ENCODE measurements at places on chromosomes 2 and 18.

GRCh38 chr2:178484245-178485041 lies 4.2 kb downstream of the PLEKHA3 start:
- no peak for DNase-seq

DNA sequence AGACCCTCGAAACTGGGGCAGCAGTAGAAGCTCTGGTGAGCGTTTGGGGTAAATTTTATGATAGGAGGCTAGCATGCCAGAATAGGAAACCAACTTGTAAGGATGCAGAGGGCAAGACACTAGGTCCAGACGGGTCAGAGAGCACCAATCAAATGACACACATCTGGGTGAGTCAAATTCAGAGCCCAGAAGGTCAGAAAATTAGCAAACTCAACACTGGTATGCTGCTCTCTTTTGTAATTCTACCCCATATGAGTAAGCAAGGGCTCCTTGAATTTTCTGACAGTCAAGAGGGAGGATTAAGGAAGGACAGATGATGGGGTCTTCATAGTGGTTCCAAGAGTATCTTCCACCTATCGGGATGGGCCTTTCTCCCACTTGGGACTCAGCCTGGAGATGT lies 209.8 kb downstream of the BCL2 start:
- DNase-seq = no peak

GRCh38 chr2:148922776-148923475 lies 47.9 kb downstream of the KIF5C start:
- DNase-seq = no peak

- no peak for DNase-seq
Measured at GRCh38 chr2:62185475-62186155, 10.3 kb upstream of the B3GNT2 start.

GRCh38 chr2:80019571-80020460 lies 284.7 kb downstream of the LRRTM1 start:
- no peak for DNase-seq

DNA sequence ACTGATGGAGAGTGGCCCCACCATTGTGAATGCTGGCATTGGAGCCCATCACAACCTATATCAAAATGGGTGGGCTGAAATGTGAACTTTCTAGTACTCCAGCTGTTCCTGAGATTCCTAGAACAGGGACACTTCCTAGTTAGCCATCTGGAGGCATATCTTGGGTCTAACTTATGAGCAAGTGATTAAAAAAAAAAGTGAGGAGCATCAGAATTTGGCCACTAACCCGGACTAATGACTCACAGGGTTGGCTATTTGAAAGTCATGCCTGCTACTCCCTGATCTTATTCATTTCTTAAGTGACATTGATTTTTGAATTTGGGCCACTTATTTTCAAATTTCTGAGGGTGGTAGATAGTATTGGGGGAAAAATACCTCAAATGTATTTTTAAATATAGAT lies 216.6 kb downstream of the HRH4 start:
- no peak for DNase-seq

- no peak for DNase-seq
Measured at GRCh38 chr18:27825689-27826088, 351.2 kb downstream of the CDH2 start.

- DNase-seq = no peak
Measured at GRCh38 chr2:165161510-165161909, 42.3 kb downstream of the SCN3A start.

GRCh38 chr2:177239932-177240630 lies 24.4 kb downstream of the NFE2L2 start:
- DNase-seq = no peak

DNA sequence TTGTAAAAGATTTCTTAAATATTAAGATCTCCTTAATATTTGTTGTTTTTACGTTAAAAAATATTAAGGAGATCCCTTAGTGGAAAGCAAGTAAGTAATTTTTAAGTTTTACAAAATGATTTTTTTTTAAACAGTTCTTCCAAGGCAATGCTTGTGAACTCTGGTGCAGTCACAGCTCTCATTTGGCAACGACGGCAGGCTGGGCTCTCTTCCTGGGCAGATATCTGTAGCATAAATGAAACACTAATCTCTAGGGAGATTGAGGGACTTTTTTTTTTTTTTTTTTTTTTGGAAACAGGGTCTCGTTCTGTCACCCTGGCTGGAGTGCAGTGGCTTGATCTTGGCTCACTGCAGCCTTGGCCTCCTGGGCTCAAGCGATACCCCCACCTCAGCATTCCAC lies 38.5 kb downstream of the GORASP2 start:
- no peak for DNase-seq

DNA sequence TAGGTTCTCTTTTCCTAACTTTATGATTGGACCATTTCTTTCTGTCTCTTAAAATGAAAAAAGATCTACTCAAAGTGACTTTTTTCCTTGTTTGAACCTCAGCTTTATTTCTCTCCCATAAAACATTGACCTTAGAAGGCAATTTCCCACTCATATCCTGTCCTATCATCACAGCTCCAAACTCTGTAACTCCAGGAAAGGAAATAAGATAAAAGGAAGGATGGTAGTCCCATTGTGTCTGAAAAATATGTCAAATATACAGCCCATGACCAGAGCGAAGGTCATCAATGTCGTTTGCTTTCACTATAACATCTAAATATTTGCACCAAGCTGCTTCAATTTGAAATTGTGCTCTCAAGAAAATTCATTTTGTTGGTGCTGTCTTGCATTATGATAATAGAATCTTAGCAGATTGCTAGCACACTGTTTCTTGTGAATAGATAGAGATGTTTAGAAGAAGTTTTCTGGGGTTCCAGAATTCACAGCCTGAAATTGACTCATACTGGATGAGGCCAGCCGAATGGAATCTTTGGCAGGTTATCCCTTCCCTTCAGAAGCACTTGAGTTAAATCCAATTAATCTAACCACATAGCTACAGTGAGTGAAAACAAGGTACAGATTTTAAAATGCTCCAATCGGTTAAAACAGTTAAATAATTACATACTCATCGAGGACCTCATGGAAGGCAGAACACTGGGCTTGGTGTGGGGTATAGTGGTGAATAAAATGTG lies 95.1 kb downstream of the CRIM1 start:
- DNase-seq = no peak

DNA sequence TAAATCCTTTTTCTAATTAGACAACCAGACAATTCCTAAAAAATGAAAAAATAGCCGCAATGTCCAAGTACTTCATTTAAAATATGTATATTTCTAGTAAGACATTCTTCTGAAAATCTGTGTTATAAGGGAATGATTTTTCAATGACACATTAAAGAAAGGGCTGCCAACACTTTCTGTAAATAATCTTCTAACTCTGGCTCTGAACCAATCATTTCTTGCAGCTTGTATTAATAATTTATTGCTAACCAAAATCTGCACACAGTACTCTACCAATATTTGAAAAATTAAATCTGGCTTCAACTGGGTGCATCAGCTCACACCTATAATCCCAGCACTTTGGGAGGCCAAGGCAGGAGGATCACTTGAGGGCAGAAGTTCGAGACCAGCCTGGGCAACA lies 8.3 kb downstream of the NFU1 start:
- DNase-seq = no peak

GRCh38 chr2:2582998-2583545 lies 252.0 kb upstream of the MYT1L start:
- DNase-seq = no peak

- no peak for DNase-seq
Measured at GRCh38 chr2:204180649-204181048, 244.1 kb downstream of the ICOS start.

- no peak for DNase-seq
Measured at GRCh38 chr2:63553049-63553448, 35.2 kb downstream of the WDPCP start.

GRCh38 chr2:19711470-19712372 lies 190.1 kb downstream of the TTC32 start:
- no peak for DNase-seq

DNA sequence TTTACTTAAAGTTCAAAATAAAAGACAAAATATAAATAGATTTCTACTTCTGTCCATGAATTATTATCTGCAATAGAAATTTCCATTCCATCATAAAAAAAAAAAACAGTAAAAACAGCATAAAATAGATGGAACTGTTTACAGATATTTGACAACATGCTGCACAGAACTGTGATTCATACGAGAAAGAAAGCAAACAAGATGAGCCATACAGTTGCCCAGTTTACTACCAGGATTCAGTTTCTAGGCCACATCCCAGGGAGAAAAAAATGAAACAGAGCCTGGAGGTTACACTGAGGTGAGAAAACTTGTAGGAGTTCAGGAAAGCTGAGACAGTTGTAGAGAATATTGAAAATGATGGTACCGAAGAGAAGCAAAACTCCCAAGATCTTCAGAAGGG lies 1426.9 kb upstream of the ACVR2A start:
- no peak for DNase-seq

DNA sequence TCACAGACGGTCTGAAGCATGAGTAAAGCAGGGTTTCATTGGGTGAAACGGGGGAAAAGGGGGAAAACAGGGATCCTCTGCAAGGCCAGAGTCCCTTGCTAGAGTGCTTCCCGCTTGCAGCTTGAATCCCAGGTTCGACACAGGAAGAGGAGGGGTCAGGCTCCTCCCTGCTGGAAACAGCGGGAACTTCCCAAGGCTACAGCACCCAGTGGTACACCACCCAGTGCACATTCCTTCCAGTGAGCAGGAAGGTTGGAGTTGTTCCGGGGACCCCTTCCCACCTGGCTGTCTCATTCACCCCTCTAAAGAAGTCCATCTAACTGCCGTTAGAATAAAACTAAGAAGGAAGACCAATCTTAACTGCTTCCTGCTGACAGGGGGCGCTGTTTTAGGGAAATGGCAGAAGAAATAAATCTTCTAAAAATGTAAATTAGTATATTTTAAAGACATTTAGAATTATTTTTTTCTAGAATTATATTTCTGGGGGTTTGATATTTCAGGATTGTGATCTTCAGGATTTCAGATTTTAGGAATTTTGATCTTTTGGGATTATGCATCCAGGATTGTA lies 230.9 kb downstream of the RBM43 start:
- DNase-seq = no peak

GRCh38 chr2:208245746-208246145 lies 9.1 kb downstream of the IDH1 start:
- DNase-seq = no peak

DNA sequence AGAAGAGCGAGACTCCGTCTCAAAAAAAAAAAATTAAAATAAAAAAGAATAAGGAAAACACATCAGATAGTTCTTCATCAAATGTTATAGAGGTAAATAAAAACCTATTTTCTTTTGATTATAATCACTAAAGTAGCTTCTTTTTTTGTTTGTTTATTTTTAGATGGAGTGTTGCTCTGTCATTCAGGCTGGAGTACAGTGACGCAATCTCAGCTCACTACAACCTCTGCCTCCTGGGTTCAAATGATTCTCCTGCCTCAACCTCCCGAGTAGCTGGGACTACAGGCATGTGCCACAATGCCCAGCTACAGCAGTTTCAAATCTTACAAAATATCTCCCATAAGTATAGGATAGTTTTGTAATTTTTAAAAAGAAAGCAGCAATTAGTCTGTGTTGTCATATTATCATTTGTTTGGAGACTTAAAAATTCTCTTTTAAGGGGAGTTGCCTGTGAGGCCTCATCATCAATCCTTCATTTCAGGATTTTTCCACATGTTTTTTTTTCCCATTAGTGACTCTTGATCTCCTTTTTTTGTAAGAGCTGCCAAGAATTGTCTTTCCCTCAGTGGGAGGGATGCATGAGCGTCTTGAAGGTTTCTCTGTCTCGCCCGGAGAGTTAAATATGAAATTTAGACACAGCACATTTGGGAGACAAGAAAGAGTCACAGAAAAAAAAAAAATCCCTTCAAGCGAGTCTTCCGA lies 275.9 kb downstream of the CDCA7 start:
- no peak for DNase-seq

GRCh38 chr2:220556658-220557057 lies 929.2 kb downstream of the SLC4A3 start:
- no peak for DNase-seq

- no peak for DNase-seq
Measured at GRCh38 chr2:220107380-220107791, 480.0 kb downstream of the SLC4A3 start.

- DNase-seq = no peak
Measured at GRCh38 chr18:63182310-63182772, 137.2 kb downstream of the BCL2 start.

GRCh38 chr18:77566604-77567003 lies 317.0 kb downstream of the GALR1 start:
- no peak for DNase-seq

- DNase-seq = no peak
Measured at GRCh38 chr18:79334496-79335233, 61.1 kb upstream of the NFATC1 start.

GRCh38 chr2:19124135-19124534 lies 234.3 kb downstream of the OSR1 start:
- DNase-seq = no peak

GRCh38 chr2:44429034-44429433 lies 67.3 kb downstream of the CAMKMT start:
- DNase-seq = no peak

GRCh38 chr2:128178650-128179460 lies 87.9 kb downstream of the UGGT1 start:
- no peak for DNase-seq

GRCh38 chr2:30588994-30589393 lies 141.9 kb downstream of the LCLAT1 start:
- DNase-seq = no peak

GRCh38 chr2:48444404-48444803 lies 85.5 kb upstream of the STON1 start:
- no peak for DNase-seq

DNA sequence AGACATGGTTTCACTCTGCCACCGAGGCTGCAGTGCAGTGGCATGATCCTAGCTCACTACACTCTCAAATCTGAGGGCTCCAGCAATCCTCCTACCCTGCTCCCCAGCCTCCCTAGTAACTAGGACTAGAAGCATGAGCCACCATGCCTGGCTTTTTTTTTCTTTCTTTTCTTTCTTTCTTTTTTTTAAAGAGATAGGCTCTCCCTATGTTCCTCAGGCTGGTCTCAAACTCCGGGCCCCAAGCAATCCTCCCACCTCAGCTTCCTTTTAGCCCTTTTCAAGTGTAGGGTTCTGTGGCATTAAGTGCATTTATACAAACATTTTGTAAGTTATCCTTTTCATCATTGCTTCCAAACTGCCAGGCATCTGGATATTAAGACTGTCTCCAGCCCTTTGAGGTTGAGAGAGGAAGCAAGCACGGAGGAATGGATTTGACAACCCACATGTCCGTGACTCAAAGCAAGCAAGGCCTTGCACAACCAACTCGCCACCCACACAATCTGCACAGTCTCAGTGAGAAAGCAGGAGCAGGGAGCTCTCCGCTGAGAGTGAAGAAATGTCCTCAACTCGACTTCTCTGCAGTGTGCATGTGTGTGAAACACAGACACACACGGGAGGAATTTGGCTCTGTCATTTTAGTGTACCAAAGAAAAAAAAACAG lies 65.6 kb downstream of the ATP8B1 start:
- no peak for DNase-seq

GRCh38 chr2:176080540-176081375 lies 3.0 kb downstream of the EVX2 start:
- DNase-seq = no peak

- no peak for DNase-seq
Measured at GRCh38 chr18:8771930-8772329, 66.6 kb downstream of the MTCL1 start.

GRCh38 chr2:51579412-51579811 lies 547.5 kb upstream of the NRXN1 start:
- no peak for DNase-seq

- DNase-seq = no peak
Measured at GRCh38 chr2:164599954-164600589, 21.2 kb downstream of the GRB14 start.

- DNase-seq = no peak
Measured at GRCh38 chr2:32192418-32192817, 26.8 kb downstream of the SLC30A6 start.

- no peak for DNase-seq
Measured at GRCh38 chr18:62690236-62690815, 25.0 kb upstream of the PHLPP1 start.

GRCh38 chr2:157989227-157989626 lies 112.4 kb upstream of the UPP2 start:
- no peak for DNase-seq

Measured in stimulated activated CD4-positive, alpha-beta T cell treated with anti-CD3 and anti-CD28 coated beads, Interleukin-12 subunit alpha, Interleukin-12 subunit beta, amount 100 ng/mL, for 24 hours (primary cell).